Stimulated activated CD8-positive, alpha-beta memory T cell treated with anti-CD3 and anti-CD28 coated beads, Interleukin-7, amount 100 ng/mL, for 1 hour (primary cell): ENCODE measurements at places on chromosomes 7 and 10.

- no peak for DNase-seq
Observed at GRCh38 chr10:80068270-80068669, 10.2 kb upstream of the TMEM254 start.

GRCh38 chr10:1486841-1487687, 250.3 kb downstream of the ADARB2 start:
- DNase-seq = no peak

- DNase-seq = no peak
Observed at GRCh38 chr10:97243836-97244235, 48.6 kb downstream of the ARHGAP19 start.

DNA sequence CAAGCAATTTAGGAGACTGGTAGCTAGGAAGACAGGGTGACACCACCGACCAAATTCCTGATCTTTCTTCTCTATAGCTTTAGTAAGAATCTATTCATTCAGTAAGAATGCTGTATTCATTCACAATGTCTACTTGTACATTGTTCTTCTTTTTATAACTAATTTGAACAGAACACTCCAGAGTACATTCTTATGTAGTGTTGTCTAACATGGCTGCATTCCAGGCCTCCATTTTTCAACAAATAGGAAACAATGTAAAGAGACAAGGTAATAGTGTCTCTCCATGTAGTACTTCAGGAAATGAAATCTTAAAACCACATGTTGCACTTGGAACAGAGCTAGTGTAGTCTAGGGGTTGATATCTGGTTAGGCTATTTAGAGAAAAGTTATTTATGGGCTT, 1.8 kb downstream of the VCL start:
- no peak for DNase-seq

- DNase-seq = no peak
Observed at GRCh38 chr10:93293999-93294398, 188.1 kb downstream of the MYOF start.

DNA sequence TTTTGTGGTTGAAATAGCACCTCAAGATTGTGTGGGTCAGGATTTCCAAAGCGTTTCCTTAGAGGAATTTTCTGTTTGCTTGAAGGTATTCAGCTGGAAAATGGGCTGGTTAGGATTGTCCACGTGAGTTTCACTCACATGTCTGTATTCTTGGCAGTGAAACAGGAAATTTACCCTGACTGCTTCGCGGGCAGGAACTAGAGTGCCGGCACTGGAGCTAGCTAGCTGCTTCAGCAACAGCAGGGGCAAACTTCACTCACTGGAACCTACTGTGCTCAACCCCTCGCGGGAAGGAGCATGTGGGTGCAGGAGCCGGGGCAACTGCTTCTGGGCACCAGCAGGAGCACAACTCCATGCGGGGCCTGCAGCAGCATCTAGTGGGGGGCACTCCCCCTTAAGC, 38.0 kb upstream of the RTKN2 start:
- no peak for DNase-seq

DNA sequence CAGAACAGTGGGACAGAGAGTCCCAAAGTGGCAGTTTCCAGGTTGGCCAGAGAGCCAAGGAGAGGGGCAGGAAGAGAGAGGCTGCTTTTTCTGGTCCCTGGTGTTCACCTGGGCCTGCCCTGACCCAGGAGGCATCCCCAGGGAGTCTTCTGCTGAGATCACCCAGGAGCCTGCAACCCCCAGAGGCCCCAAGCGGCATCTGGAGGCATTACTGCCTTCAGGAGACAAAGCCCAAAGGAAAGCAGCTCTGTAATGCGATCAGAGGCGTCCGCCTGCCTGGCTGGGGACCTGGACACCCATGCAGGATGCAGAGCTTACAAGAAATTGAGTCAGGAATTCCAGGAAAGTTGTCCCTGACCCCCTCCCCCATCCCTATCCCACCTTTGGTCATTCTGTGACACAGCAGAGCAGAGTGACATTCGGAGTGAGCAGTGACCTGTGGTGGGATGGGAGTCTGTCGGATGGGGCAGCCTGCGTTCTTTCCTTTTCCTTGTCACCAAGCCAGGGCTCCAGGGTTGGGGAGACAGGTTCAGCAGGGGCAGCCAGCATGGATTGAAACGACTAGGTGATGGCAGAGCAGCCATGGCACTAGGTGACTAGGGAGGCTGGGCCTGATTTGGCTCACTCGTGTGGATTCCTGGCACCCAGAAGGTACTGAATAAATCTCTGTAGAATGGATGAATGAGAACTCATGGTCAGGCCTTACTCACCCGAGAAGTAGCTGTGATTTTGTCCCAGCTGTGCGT, 10.4 kb downstream of the UNC5B start:
- no peak for DNase-seq

GRCh38 chr10:126123466-126123865, 227.1 kb downstream of the FANK1 start:
- no peak for DNase-seq

DNA sequence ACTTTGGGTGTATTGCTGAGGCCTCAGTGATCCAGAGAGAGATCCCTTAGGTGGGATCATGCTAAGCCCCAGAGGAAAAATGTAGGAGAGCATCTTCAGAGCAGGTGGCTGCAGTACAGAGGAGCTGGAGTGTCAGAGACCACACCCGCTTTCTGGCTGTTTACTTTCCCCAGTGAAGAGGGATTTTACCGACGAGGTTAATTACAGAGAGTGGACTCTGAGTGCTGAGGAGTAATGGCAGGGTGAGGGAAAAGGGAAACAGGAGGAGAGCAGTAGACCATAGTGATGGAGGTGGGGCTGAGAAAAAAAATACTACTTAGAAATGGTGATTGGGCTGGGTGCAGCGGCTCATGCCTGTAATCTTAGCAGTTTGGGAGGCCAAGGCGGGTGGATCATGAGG, 43.3 kb upstream of the HBP1 start:
- DNase-seq = no peak

DNA sequence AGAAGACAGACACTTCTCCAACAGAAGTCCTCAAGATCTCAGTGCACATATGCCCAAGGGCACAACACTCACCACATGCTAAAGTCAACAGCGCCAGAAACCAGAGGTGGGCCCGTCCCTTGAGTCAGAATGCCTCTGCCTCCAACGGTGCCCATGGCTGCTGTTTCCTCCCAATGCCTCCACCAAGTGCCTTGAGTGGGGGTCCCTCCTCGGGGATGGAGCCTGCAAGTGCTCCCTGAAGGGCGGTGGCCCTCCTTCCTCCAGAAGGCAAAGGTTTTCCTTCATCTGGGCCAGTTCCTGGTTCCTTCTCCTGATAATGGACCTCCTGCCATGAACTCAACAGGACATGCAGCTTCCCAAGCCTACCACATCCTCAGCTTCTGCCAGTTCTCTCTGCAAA, 58.5 kb downstream of the TNS3 start:
- no peak for DNase-seq

DNA sequence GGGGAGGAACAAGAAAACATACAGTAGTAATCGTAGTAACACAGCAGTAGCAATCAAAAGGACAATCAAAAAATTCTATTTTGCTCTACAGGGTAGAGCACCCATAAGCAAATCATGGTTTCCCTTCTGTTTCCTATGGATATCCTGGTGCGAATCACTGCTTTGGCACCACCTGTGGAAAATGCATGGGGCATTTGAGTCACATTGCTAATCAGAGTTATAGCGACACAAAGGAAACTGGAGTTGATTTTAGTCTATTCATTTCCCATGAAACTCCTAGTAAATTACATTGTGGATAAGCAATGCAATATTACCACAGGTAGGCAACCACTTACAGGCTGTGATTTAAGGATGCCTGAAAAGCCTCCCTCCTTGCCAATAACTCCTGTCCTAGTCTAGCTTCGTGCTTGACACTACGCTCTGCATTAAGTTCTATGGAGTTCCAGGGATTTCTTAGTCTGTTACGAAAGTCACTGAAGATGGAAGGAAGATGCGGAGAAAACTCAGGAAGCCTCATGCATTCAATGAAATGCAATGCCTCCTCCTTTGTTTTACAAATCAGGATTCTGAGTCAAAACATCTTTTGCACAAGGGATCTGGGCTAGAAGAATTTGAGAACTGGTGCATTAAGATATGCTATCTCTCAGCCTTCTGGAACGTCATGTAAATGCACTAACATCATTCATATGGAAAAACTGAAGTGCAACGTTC, 188.4 kb downstream of the DGKI start:
- DNase-seq = no peak

GRCh38 chr7:82631998-82632397, 188.4 kb upstream of the CACNA2D1 start:
- DNase-seq = no peak

- no peak for DNase-seq
Observed at GRCh38 chr10:106947643-106948042, 216.9 kb downstream of the SORCS1 start.

DNA sequence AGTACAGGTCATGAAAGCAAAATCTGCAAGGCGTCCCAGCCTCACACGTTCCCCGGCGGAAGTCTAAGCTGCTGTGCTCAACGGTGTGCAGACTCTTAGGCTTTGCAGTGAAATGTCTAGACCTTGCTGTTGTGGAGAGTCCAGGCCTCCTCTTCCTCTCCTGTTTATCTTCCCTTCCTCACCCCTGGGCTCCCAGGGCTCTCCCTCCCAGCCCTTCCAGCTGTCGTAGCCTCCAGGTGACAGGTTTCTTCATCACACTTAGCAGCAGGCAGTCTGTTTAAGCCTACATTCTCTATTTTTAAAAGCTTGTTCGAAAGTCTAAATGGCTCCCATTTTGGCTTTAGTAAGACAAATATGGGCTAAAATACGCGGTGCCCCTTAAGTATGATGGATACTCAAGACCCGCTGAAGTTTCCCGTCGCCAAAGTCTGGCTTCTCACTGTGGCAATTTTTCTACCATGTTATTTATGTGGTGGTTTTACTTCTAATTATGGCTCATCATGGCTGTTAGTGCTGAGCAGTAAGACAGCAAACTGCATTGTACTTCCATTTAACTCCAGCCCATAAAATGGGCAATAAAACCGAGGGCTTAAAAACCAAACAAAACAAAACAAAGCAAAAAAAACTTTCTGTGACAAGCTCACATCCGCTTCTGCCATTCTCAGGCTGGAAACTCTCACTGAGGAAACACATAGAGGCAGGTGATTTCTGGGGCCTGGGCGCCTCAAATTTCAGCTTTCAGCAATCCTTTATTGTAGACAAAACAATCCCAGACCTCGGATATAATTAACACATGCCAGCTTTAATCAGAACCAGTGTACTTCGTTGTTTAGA, 243.2 kb downstream of the SNX10 start:
- no peak for DNase-seq

- no peak for DNase-seq
Observed at GRCh38 chr10:130557181-130557845, 421.1 kb downstream of the GLRX3 start.

DNA sequence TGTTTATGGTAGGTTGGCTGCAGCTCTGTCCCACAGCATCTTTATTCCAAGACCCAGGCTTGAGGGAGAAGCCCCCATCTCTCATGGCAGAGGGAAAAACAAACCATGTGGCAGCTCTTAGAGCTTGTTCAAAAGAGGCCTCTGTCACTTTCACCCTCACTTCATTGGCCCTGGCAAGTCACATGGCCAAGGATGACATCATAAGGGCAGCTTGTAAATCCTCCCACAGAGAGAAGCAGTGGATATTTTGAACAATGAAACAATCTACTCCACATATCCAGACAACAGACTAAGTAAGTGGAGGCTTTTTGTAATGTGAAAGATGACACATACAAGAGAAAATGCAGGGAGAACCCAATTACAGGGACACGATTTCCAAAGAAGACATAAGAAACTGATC, 108.1 kb downstream of the GRID1 start:
- DNase-seq = no peak

GRCh38 chr7:137847568-137848050, 835 bp upstream of the DGKI start:
- no peak for DNase-seq

DNA sequence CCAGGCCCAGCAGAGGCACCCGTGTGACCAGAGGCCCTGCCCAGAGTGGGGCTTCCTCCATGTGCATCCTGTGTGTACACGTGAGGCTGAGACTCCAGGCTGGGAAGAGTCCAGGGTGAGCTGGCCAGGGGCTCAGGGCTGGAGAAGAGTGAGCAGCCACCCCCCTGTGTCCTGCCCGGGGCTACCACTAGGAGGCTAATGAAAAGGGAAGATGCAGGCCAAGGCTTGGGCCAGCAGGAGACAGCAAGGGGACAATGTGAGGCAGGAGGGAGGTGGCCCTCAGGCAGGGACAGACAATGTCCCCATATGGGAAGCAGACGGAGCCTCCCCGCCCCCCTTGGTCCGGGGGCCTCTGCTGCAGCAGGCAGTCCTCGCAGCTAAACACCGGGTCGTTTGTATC, 102.0 kb downstream of the HIF1AN start:
- DNase-seq = no peak

DNA sequence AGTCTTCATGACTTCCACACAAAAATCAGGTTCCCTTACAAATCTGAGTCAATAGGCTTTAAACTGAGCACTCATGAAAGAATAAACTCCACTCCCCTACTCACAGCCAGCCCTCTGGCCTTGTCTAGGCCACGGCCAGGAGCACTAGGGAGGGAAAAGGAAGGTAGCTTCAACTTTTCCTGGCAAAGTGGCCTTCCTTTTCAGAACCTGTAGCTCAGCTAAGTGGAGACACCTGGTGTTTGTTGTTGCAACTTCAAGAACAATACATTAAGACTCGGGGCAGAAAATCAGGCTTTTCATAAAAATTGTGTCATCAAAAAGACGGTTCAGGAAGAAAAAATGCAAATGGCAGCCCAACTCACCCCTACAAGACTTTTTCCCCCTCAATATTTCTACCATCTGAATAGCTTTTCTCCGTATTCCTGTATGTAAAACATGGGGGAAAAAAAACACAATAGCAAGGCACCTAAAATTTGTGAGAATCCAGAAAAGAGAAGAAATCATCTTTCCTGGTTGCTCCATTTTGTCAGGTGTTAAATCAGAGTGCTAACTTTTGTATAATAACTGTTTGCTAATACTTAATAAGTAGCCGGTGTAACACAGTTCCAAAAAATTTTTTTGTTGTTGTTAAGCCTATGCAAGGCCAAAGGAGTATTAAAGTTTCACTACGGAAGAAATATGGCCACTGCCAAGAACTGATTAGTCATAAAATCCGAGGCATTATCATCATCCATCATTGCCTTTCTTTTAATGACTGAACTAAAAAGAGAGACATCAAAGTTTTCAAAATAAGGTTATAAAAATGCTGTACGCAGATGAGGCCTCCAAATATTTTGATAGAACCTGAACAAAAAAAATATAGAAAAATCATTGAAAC, 66.2 kb upstream of the ARID5B start:
- DNase-seq = no peak

- DNase-seq = no peak
Observed at GRCh38 chr7:70585071-70585470, 546.9 kb upstream of the GALNT17 start.

DNA sequence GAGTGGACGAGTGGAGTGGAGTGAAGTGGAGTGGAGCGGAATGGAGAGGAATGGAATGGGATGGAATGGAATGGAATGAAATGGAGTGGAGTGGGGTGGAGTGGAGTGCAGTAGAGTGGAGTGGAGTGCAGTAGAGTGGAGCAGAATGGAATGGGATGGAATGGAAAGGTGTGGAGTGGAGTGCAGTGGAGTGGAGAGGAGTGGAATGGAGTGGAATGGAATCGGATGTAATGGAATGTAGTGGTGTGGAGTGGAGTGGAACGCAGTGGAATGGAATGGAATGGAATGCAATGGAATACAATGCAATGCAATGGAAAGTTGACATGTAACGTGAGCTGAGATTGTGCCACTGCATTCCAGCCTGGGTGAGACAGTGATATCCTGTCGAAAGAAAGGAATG, 46.4 kb downstream of the ZNF716 start:
- DNase-seq = no peak

- DNase-seq = no peak
Observed at GRCh38 chr7:31022726-31023125, 29.4 kb upstream of the ADCYAP1R1 start.
